ENCODE measurements at places on chromosomes 1 and 21.

- DNase-seq, result peak; percentile 38
Observed at GRCh38 chr21:34630536-34631143, 15.7 kb upstream of the RCAN1 start.

DNA sequence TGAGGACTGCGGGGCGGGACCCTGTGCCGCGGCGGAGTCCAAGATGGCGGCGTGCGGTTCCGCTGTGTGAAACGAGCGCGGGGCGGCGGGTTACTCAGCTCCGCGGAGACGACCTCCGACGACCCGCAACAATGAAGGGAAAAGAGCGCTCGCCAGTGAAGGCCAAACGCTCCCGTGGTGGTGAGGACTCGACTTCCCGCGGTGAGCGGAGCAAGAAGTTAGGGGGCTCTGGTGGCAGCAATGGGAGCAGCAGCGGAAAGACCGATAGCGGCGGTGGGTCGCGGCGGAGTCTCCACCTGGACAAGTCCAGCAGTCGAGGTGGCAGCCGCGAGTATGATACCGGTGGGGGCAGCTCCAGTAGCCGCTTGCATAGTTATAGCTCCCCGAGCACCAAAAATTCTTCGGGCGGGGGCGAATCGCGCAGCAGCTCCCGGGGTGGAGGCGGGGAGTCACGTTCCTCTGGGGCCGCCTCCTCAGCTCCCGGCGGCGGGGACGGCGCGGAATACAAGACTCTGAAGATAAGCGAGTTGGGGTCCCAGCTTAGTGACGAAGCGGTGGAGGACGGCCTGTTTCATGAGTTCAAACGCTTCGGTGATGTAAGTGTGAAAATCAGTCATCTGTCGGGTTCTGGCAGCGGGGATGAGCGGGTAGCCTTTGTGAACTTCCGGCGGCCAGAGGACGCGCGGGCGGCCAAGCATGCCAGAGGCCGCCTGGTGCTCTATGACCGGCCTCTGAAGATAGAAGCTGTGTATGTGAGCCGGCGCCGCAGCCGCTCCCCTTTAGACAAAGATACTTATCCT is 430 bp downstream of the RBM15 start:
- DNase-seq, result no peak

- DNase-seq, result no peak
Observed at GRCh38 chr1:25737130-25737529, 62.9 kb upstream of the SELENON start.

- no peak for DNase-seq
Observed at GRCh38 chr1:157095551-157095950, 4.1 kb downstream of the ETV3L start.

- DNase-seq, result no peak
Observed at GRCh38 chr1:66679140-66679539, 73.1 kb upstream of the DYNLT5 start.

DNA sequence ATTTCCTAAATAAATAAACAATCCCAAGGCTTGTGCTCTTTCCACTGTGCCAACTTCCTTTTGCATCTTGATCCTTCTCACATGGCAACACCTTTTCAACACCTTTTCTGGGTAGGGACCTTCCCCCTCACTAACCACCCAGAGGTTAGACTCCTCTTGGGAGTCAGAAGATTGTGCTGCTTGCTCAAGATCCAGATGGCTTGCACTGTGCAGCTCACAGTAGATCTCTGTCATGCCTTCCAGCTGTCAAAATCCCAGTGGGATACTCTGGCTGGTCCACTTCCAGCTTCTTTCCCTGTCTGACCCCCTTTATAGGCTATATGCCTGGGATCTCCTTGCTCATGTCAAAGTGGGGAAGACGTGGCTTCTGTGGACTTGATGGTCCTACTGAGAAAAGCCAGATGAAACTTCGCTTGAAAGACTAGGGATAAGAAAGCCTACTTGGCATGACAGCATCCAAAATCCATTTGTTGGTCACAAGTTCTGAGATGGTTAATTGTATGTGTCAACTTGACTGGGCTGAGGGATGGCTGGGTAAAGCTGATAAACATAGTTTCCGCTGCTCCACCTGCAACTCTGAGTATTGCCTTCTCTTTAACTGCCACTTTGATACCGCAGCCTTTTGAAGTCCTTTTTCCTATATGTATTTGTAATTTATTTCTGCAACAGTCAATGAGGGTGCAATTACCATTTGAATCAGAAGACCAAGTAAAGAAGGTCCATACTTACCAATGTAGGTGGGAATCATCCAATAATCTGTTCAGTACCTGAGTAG is 74.5 kb downstream of the S1PR1 start:
- DNase-seq, result no peak

DNA sequence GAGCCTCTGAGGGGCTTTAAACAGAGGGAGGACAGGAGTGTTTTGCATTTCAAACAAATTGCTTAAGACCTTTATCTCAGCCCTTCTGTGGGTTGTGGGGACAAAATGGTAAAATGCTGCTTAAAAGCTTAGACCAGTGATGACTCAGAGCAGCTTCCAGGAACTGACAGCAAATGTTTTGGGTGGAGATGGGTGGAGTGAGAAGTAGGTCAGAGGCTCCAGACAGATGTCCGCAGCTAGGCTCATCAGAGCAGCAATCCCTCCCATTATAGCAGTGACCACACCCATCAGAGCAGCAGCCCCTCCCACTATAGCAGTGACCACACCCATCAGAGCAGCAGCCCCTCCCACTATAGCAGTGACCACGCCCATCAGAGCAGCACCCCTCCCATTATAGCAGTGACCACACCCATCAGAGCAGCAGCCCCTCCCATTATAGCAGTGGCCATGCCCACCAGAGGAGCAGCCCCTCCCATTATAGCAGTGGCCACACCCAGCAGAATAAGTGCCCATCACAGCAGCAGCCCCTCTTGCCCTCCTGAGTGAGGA is 532.2 kb downstream of the MATN1 start:
- DNase-seq, result no peak

DNA sequence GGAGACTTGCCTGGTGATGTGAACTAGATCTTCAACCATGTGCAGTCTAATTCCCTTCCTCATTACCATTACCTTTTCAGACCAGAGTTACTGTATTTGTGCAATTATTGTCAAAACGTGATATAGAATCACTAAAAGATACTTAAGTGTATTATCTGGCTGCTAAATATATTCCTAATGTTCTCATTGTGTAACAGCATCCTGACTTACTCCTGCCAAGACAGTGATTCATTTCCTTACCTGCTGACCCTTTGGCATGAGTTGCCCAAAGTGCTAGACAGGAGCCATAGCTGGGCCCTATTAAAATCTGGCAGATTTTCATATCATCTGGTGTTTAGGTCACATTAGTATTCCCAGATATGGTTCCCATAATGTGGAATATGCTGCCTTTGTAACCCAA is 598.3 kb upstream of the CAMK1G start:
- DNase-seq, result no peak

GRCh38 chr1:186722711-186723309 is 42.6 kb upstream of the PTGS2 start:
- no peak for DNase-seq

DNA sequence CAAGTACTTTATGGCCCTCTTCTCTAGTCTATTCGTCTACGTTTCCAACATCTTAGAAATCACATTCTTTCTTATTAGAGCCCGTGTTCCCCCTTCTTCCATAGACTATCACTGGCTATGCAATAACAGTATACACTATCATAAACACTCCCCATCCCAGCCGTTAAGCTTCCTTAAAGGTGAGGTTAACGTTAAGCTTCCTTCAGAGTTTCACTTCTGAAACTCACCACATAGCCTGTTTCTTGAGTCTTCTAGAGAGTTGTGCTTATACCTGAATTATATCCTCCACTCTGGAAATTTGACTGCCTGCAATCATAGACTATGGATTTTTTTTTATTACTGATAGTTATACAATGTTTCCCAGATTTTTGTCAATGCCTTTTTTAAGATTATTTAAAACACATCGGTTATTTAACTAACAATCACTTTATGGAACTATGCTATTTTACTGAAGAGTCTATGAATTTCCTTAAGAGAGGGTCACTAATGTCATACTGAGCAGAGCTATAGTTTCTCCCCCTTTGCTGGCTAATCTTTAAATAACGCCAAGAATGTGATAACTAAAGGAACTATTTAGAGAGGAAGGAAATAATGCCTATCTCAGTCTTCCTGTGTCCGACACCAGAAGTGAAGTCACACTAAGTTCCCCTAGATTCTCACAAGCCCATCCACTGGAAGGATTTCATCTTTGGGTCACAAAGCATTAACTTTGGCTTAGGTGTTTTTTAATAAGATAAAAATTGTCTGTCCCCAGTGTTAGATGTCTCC is 16.8 kb downstream of the FCER1A start:
- no peak for DNase-seq

GRCh38 chr1:15304708-15305467 is 57.9 kb downstream of the FHAD1 start:
- DNase-seq, result no peak

DNA sequence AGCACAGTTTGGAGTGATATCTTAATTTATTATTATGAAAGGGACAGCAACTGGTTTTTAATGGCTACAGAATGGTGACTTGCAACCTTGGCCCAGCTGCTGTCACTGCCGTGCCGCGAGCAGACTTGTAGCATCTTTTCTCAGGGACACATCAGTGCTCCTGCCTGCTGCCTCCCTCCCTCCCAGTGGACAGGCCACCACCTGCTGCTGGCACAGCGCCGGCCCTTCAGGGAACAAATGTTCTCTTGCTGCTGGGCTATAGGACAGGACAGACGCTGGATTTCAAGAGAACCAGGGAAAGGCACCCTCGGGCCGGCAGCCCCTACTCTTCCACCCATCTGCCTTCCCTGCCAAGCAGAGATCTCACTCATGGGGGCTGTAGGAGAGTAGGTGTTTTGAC is 413.8 kb upstream of the NFIA start:
- DNase-seq, result no peak

GRCh38 chr1:234619794-234620247 is 9.8 kb upstream of the IRF2BP2 start:
- DNase-seq, result no peak

- DNase-seq, result peak; percentile 4
Observed at GRCh38 chr1:44594871-44595735, 79.2 kb downstream of the TMEM53 start.

- no peak for DNase-seq
Observed at GRCh38 chr1:202807451-202807925, 733 bp downstream of the KDM5B start.

- no peak for DNase-seq
Observed at GRCh38 chr21:14591377-14591776, 45.3 kb upstream of the SAMSN1 start.

- no peak for DNase-seq
Observed at GRCh38 chr1:78047631-78048030, 1.9 kb downstream of the GIPC2 start.

DNA sequence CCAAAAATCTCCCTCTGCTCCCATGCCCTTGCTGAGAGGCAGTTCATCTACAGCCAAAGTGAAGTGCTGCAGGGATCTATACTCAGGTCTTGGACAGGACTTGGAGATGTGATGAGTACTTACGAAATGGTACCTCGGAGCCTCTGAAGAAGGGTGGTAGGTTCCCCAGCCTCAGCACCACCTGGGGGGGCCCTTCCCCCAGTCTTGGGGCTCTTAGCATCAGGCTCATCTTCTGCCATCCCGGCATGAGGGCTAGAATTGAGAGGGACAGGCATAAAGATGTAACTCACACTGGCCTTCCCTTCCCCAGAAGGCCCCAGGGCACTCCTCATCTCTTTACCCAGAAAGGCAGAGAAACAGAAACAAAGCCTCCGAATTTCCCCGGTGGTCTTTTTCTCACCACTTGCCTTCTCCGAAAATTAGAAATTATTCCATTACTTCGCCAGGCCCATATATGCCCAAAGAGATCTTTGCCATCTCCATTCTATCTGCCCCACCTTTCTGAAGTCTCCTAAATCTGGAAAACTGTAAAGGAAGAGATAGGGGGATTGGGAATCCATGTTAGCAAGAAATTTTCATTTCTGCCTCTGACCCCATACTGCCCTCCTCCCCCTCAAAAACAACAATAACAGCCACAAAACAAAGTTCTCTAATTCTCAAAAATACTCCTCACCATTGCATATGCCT is 827 bp downstream of the RFX5 start:
- no peak for DNase-seq

- no peak for DNase-seq
Observed at GRCh38 chr1:49226758-49227157, 450.1 kb upstream of the BEND5 start.

DNA sequence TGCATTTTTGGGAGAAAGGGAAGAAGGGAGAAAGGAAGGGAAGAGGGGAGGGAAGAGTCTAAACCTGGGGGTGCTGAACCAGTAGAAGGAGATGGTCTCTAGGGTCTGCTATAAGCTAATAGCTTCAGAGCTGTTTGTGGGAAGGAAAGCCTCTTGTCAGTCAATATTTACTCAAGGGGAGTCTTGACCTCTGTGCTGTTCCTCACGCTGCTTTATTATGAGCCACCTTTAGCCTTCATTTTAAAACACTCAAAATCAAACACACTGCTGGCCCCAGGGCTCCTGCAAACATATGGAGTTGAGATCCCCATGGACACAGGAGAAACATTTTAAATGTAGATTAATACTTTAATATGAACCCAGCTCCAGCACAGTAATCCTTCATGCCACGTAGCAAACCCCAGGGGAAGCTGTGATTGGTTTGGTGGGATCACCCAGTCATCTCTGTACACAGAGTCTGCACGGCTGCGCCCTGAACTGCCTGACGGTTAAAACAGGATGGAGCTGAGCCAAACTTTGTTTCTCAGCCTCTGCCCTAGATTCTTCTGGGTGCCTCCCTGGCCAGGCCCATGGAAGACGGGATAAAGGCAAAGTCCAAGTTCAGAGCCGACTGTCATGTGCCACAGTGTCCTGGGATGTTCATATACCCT is 40.2 kb upstream of the VWA5B1 start:
- no peak for DNase-seq

DNA sequence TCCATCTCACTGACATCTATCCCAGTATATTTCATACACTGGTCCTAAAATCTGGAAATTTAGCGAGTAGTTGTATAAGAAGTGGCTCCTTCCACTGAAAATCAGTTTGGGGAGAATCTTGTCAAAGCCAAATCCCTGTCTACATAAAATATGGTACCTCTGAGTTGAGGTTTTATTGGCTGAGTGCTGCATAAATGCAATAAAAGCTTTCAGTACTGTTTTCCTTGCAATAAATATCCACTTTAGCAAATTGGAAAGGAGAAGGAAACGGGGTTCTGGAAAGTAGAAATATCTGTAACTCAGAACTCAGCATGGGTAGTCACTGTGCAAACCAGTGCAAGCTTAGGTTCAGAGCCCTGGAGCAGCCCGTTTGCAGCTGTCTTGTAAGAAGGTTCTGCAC is 580.2 kb downstream of the SMYD3 start:
- no peak for DNase-seq

GRCh38 chr1:180945551-180945950 is 32.9 kb downstream of the KIAA1614 start:
- DNase-seq, result no peak

DNA sequence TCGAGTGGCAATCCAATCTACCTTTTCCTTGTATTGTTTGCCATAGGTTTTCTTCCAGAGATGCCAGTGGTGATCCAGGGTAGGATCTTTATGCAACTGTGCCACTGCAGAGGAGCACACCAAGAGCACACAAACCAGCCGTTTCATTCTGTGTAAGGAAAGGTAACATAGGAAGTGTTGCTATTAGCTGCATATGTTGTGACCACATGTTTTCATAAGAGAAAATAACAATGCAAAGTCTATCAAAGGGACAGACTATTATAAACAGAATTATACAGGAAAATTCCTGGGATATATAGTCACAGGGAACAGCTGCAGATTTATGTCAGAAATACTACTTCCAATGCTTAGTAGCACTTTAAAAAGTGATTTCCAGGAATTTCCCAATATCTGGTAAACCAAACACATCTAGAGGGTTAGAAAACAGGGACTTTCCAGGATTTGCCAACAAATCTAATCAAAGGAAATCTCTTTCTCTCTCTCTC is 919 bp downstream of the CTSS start:
- DNase-seq, result peak; percentile 4

- DNase-seq, result no peak
Observed at GRCh38 chr1:3263790-3264189, 190.7 kb upstream of the ARHGEF16 start.

Data from GF-D8 (cell line).